Nucleus accumbens (tissue), 56 donors: ENCODE measurements at places on chromosomes 7 and 10.

GRCh38 chr10:30529373-30529998, 95.5 kb downstream of the MAP3K8 start:
- no peak for DNase-seq

GRCh38 chr7:36894190-36894589, 169.9 kb upstream of the AOAH start:
- no peak for DNase-seq

DNA sequence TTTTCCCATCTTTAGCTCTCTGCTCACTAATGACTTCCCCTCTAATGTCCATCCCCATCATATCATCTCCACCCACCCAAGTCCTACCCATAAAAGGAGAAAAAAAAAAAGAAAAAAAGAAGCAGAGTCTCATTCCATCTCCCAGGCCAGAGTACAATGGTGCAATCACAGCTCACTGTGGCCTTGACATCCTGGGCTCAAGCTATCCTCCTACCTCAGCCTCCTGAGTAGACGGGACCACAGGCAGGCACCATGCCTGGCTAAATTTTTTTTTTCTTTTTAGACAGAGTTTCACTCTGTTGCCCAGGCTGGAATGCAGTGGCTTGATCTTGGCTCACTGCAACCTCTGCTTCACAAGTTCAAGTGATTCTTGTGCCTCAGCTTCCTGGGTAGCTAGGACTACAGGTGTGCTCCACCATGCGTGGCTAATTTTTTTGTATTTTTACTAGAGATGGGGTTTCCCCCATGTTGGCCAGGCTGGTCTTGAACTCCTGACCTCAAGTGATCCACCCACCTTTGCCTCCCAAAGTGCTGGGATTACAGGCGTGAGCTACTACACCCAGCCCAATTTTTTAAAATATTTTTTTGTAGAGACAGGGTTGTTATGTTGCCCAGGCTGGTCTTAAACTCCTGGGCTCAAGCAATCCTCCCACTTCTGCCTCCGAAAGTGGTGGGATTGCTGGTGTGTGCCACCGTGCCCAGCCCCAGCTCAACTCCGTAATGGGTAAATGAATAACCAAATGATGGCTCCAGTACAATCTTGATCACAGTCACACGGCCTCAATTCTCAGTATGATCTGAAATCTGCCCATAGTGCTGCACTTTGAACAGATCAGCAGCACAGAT, 24.6 kb upstream of the SGMS1 start:
- DNase-seq: no peak

DNA sequence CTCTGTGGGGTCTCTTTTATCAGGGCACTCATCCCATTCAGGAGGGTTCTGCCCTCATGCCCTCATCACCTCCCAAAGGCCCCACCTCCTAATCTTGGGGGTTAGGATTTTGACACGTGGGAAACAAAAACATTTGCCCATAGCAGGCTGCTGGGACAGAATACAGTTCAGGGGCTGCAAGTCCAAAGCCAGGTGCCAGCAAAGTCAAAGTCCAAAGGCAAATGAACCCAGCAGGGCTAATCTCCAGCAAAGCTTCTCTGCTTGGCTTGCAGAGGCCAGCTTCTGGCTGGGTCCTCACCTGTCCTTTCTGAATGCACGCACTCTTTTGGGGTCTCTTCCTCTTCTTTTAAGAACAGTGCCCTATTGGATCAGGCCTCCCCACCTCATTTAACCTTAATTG, 359.9 kb downstream of the DPP6 start:
- no peak for DNase-seq

DNA sequence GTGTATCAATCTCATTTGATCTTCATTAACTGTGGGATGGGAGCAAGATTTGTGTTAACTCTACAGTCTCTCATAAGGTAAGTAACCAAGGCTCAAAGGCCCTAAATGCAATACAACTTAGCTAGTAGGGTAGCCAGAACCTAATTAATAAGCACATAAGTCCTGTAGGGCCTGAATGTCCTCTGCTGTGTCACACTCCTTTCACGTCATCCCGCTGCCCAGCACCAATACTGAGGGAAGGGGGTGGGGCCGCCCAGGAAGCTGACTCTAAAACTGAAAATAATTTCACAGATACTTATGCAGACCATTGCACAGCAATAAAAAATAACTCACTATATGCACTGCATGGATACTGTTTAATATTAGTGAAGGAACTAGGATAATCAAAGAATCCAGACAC, 13.7 kb downstream of the CCDC6 start:
- no peak for DNase-seq

GRCh38 chr7:5214641-5215040, 24.6 kb downstream of the WIPI2 start:
- DNase-seq: no peak

- no peak for DNase-seq
Measured at GRCh38 chr10:2144584-2144983, 407.3 kb upstream of the ADARB2 start.

- DNase-seq: no peak
Measured at GRCh38 chr7:87886875-87887274, 10.6 kb downstream of the DBF4 start.

DNA sequence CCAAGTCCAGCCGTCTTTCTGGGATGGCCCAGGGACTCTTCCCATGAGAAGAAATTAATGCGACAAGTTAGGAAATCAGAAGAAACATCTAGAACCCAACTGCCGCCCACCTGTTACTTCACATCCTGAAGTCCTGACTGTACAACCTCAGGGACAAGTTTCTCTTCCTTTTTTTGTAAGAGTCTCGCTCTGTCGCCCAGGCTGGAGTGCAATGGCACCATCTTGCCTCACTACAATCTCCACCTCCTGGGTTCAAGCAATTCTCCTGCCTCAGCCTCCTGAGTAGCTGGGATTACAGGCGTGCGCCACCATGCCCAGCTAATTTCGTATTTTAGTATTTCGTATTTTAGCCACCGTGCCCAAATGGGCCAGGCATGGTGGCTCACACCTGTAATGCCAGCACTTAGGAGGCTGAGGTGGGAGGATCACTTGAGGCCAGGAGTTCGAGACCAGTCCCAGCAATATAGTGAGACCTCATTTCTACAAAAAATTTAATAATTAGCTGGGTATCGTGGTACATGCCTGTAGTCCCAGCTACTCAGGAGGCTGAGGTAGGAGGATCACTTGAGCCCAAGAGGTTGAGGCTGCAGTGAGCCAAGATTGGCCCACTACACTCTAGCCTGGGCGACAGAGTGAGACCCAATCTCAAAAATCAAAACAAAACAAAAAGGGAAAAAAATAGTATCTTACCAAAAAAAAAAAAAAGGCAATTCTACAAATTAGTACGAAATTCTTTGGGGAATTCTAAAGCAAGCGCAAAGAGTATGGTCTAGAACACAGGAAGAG, 20.8 kb downstream of the LAT2 start:
- no peak for DNase-seq

GRCh38 chr7:2314209-2314955, at the start of gene SNX8:
SNX8 (minus strand) TSS chr7:2314441; CDS start chr7:2314421, 20 bp downstream.
- peak; percentile 91 for DNase-seq

DNA sequence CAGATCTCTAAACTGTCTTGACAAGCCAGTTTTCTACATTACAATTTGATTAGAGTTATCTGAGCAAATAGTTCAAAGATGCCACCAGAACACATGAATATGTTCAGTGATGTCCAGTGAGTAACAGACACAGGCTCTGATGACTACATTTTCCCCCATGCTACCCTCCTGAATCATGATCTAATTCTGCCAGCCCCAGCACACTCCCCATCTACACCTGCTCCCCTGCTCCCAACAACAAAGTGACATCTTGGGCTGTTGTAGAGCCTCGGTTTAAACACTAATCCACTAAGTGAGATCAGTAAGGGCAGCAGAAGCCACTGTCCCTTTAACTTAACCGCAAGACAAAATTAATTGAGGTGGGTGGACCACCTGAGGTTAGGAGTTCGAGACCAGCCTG, 104.6 kb downstream of the PROSER2 start:
- no peak for DNase-seq

GRCh38 chr10:46091080-46091827, 45.2 kb upstream of the MSMB start:
- DNase-seq: no peak

DNA sequence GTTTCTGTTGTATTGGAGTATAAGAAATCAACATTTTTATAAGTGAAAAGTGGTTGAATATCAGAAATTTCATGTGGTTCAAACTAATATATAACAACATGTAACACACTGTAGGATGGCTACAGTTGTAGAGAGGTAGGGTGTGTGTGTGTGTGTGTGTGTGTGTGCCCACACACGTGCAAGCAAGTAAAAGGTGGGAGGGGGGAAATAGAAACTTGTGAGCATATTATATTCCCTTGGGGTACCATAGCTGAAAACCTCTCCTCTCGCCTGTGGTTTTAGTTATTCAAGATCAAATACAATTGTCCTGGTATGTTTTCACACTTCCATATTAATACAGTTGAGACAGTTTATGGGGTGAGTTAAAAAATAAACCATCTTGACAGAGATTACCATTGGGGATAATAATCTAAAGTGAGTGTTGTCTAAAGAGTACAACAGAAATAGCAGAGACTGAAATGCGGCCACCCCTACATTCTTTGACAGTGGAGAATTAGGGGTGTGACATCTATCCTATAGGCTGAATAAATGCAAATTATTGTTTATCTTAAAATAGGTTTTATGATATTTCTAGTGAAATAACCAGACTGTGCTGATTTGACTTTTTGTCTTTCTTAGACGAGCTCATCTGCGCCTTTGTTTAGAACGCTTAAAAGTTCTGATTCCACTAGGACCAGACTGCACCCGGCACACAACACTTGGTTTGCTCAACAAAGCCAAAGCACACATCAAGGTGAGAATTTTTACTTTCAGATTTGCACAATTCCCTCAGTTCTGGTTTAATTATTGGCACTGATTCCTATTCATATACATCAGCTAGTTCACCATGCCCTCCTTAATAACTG, 25.9 kb downstream of the SMNDC1 start:
- DNase-seq: no peak

DNA sequence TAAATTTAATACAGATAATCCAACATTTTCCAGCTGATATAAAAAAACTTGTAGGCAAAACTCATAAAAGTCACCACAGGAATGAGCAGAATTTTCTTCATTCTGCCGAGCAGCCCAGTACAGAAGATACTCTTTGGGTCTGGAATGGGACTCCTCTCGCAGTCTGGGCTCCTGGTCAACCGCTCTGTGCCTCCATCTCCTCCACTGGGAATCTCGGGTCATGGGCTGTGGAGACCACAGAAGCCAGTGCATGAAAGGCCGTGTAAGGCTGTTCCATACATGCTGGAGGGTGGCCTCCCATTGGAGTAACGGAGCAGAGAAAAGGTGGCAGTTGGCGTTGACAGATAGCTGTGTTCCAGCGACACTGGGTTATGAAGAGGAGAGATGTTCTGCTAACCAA, 616.4 kb upstream of the MGMT start:
- no peak for DNase-seq

GRCh38 chr7:129282865-129283264, 58.0 kb downstream of the AHCYL2 start:
- DNase-seq: no peak

GRCh38 chr7:118644346-118644745, 419.8 kb downstream of the ANKRD7 start:
- DNase-seq: no peak
